ENCODE measurements at places on chromosomes 4 and X. TPM values are rescaled to one million over a fixed set of nuclear protein-coding genes. Genes with fewer than 3 reads are reported as not detected.

The NKX6-1 gene
- 0.12 TPM for polyA plus RNA-seq

The STATH gene
- polyA plus RNA-seq = not detected

The CLCN4 gene
- 3.9 TPM for polyA plus RNA-seq

The AVPR2 gene
- polyA plus RNA-seq = 0.58 TPM

The PTCHD1 gene
- 0.15 TPM for polyA plus RNA-seq

The ATOH1 gene
- not detected for polyA plus RNA-seq

The MID1 gene
- 22.9 TPM for polyA plus RNA-seq

The PKD2 gene
- 45.5 TPM for polyA plus RNA-seq

The AKAP14 gene
- 1.2 TPM for polyA plus RNA-seq

The GYPE gene
- polyA plus RNA-seq = 22.1 TPM

The CYLC1 gene
- not detected for polyA plus RNA-seq

The CT47A1 gene
- not detected for polyA plus RNA-seq

The EGF gene
- polyA plus RNA-seq = 0.89 TPM

The FHDC1 gene
- 9.6 TPM for polyA plus RNA-seq

The FAM53A gene
- polyA plus RNA-seq = 2.9 TPM

The TMPRSS11B gene
- polyA plus RNA-seq = 0.16 TPM

The AMTN gene
- not detected for polyA plus RNA-seq

The RASGEF1B gene
- polyA plus RNA-seq = 12.8 TPM

The MAPK10 gene
- polyA plus RNA-seq = 30.2 TPM

The NPY5R gene
- 0.10 TPM for polyA plus RNA-seq

The HPSE gene
- polyA plus RNA-seq = 1.7 TPM

The ZXDB gene
- polyA plus RNA-seq = 9.2 TPM

The CORIN gene
- 2.9 TPM for polyA plus RNA-seq

The GAGE2A gene
- polyA plus RNA-seq = not detected

The VCX2 gene
- polyA plus RNA-seq = not detected

The TRIML2 gene
- 0.41 TPM for polyA plus RNA-seq

Measured in right lung (tissue), 10 donors.